ENCODE measurements at places on chromosomes 11 and 22.

DNA sequence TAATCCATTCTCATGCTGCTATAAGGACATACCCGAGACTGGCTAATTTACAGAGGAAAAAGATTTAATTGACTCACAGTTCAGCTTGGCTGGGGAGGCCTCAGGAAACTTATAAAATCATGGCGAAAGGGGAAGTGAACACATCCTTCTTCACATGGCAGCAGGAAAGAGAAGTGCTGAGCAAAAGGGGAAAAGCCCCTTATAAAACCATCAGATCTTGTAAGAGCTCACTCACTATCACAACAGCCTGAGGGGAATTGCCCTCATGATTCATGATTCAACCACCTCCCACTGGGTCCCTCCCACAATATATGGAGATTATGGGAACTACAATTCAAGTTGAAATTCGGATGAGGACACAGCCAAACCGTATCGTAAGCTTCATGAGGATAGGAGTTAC lies 3.8 kb upstream of the CYB5R2 start:
- no peaks in the 10 kb centered on the region for H3K36me3 ChIP-seq
- no peak for DNase-seq
- H3K27me3 ChIP-seq, result peaks cover 62% of the 10 kb centered on the region
- peaks cover 6% of the 10 kb centered on the region for H3K4me1 ChIP-seq
- no peak overlapping the region for H3K4me3 ChIP-seq

DNA sequence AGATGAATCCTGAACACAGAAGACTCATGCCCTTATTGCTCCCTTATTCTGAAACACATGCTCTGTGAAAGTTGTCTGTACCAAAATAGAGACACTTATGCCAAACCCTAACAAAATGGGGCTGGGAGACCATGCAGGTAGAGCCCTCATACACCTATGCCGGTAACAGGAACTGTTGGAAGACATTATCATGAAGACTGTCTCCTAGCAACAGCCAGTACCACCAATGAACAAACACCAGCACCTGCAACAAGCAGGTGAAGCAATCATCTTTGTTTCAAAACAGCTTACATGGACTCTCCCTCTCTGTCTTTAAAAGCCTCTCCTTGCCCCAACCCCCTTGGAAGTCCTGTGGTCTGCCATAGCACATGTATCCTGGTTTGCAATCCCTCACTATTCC lies 17.2 kb downstream of the SLC5A4 start:
- H3K27ac ChIP-seq, result no peak overlapping the region
- H3K4me3 ChIP-seq, result no peak overlapping the region
- no peaks in the 10 kb centered on the region for H3K36me3 ChIP-seq

GRCh38 chr11:11806586-11806985 lies 35.2 kb upstream of the USP47 start:
- no peak overlapping the region for H3K4me3 ChIP-seq
- H3K27ac ChIP-seq, result no peak overlapping the region
- peaks cover 22% of the 10 kb centered on the region for H3K27me3 ChIP-seq
- H3K36me3 ChIP-seq, result no peaks in the 10 kb centered on the region
- H3K4me1 ChIP-seq, result peaks cover 2% of the 10 kb centered on the region
- no peak for DNase-seq

DNA sequence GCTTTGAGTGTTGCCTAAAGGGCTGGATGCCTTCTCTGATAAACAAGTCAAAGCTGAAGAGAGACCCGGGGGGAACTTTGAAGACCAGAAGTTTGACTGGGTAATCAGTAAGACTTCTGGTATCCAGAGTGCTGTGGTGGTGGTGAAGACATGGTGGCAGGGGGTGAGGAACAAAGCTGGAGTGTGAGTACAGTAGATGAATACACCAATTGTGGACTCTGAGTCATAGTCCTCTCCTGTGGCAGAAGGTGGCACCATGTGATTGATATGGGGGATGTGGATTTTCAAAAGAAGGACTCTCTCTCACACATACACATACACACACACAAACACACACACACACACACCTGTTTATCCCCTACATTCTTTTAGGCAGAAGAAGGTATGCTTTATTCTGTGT lies 12.3 kb downstream of the MS4A6A start:
- H3K36me3 ChIP-seq, result no peaks in the 10 kb centered on the region
- peaks cover 6% of the 10 kb centered on the region for H3K27me3 ChIP-seq
- no peak overlapping the region for H3K4me3 ChIP-seq
- H3K4me1 ChIP-seq, result no peaks in the 10 kb centered on the region
- no peak for DNase-seq
- H3K27ac ChIP-seq, result no peak overlapping the region

DNA sequence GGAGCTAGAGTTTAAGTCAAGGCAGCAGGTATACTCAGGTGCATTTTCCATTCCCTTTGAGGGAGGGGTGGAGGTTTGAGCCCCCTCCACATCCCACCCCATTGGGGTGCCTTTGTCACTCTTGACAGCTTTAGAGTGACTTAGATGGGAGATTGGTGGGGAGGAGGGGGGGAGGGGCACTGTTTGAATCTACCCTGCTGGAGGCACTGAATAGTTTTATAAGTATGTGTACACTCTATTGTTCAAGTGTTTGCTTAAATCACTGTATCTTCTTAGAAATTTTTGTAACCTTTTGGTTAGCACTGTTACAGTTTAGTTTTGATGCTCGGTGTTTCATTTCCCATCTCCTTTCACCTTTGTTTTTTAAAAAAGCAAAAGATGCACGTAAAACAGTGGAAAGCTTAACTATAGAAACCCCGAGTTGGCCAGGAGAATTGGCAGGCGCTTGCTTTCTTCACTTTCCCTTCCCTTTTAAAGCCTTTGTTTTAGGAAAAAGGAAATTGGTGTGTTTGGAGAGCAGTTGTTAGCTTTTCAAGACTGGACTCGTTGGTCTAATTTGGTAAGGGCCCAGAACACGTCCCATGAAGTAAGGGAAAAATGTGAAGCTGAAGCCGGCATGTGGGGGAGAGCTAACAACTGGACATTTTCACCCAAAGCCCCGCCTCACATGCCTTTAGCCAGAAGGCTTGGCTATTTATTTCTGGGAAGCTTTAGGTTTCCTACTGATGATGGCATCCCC lies 42.8 kb downstream of the TNRC6B start:
- peaks cover 56% of the 10 kb centered on the region for H3K4me1 ChIP-seq
- H3K4me3 ChIP-seq, result no peak overlapping the region
- no peaks in the 10 kb centered on the region for H3K27me3 ChIP-seq
- H3K27ac ChIP-seq, result no peak overlapping the region
